GOT3 (cell line): ENCODE measurements at places on chromosomes 2 and 18.

GRCh38 chr2:37637190-37637860 lies 34.1 kb downstream of the CDC42EP3 start:
- DNase-seq, result no peak

DNA sequence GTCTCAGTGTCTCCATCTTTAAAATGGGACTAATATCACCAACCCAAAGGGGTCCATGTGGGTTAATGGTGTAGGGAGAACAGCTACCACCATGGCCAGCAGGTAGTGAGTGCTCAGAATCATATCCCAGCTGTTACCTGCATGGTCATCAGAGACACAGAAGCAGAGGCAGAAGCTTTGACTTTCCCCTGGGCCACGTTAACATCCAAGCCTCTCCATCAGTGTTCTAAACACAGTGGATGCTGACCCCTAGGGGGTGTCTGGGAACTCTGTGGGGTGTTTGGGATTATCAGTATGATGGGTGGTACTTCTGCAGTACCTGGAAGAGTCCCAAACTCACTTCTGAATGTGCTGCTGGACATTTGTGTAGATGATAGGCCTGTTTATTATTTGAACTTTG lies 93.6 kb downstream of the GYPC start:
- no peak for DNase-seq

GRCh38 chr18:47410139-47410538 lies 158.7 kb upstream of the SKOR2 start:
- DNase-seq, result no peak

DNA sequence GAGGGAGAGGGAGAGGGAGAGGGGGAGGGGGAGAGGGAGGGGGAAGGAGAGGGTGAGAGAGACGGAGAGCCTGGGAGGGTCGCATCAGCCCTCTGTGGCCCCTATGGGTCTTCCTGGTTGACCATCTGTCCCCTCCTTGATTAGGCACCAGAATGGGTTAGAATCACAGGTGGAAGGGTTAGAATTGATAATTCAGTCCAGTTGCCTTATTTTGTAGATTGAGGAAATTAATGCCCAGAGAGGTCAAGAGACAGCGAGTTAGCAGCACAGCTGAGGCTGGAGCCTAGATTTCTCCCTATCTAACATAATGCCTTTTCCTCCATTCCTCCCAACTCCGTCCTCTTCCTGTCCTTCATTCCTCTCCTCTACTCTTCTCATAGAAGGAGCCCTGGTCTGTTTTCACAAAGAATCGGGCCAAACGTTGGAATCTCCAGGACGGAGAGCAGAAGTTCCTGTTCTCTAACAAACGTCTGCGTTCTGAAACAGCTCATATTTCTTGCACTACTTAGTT lies 338 bp upstream of the THUMPD2 start:
- no peak for DNase-seq

DNA sequence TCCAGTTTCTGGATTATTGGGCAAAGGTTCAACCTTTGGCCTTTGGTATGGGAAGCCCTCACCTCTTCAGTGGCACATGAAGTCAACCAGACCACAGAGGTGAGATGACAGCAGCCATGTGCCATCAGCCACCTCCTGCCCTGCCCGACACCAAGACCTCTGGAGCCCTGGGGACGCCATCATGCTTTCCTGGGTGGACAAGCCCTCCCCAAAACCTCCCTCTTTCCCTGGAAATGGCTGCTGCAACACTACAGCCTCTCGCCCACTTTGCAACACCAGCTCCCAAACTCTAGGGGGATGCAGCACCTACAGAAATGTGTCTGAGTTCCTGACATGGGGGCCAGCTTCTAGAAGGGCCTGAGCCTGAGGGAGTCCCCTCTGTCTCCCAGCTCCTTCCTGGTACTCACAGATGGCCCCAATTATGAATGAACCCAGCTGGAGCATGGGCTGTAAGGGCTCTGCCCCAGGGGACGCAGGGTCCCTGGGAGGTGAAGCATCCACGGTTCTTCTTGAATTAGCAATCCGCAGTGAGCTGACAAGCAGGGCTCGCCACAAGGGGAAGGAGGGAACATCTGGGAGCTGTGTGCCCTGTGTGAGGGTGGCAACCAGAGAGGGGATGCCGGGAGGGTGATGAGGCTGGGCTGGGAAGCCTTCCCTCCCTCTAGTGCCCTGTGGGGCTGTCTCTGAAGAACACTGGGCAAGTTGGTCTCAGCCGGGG lies 268.5 kb upstream of the HDAC4 start:
- DNase-seq, result no peak

GRCh38 chr2:171174075-171174474 lies 13.4 kb upstream of the TLK1 start:
- DNase-seq, result no peak

DNA sequence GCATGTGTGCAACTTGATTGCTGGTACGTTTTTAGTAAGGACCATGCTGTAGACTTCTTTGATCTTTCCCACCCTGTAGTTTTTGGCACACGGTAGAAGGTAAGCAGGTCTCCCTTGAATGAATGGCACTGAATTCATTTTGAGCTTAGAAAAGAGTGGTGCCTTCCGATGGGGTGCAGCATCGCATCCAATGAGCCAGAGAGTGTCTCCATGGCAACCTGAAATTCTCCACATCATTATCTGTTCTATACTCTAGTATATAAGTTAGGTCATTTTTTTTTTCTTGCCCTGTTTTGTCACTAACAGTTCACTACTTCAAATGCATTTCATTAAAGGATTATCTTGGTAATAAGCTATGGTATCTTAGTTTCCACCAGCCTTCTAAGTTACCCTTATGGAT lies 81.2 kb upstream of the REV1 start:
- no peak for DNase-seq

DNA sequence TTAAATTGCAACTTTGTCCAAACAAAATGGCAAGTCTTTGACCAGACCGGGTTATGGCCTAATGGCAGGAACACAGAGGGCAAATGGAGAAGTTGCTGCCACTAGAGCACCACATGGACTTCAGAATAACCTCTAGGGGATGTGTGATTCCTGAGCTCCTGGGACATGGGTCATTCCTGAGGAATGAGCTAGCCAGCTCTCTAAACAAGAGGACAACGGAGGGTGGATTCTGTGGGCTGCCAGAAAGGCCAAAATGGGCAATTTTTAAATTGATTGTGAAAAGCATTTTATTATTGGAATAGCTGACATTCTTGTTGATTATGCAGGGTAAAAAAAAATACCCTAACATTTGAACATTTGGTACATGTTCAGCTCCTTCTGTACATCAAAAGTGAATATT lies 109.8 kb upstream of the FZD5 start:
- no peak for DNase-seq

DNA sequence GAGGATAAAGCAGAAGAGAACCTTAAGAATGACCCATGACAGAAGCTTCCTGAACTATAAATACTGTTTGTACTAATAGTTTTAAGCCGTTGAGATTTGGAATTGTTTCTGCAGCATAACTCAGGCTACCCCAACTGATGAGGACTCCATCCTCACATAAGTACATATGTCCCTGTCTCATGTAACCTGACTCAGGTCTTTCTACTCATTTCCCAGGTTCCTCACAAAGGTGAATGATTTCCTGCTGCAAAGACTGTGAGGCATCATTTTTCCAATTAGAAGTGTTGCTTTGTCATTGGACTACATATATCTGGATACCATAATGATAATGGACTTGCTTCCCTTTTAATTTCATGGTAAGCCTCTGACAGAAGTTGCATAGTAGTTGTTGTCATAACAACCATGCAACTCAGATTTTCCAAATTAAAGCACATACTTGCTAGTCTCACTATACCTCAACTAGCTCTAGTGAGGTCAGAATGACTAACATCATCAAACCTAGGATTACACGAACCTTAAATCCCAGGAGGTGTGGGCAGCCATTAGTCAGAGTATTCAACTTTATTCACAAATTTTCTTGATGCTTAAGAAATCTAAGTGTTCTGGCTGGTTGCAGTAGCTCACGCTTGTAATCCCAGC lies 38.0 kb upstream of the NEDD4L start:
- no peak for DNase-seq

DNA sequence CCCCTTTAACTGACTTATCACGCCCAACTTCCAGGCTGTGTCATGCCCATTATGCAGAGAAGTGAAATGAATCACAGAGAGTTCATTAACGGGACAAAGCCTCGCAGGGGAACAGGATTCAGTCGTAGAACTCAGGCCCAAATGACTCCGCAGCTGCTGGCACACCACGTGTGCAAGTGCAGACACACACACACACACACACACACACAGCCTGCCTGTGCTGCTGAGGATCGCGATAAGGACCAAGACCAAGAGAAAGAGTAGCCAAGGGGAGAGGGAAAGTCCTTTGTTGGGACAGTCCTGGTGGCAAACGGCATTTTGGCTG lies 90.0 kb upstream of the TAF1B start:
- DNase-seq, result peak; percentile 10

- no peak for DNase-seq
These were observed 76.8 kb upstream of the EPC2 start for GRCh38 chr2:148567716-148568115.

- DNase-seq, result no peak
These were observed 91.7 kb upstream of the CTAGE1 start for GRCh38 chr18:22509423-22509822.
